Hematopoietic multipotent progenitor cell treated with erythropoietin and hydrocortisone succinate and interleukin-3 and kit ligand, for 6 days (in vitro differentiated cells): ENCODE measurements at places on chromosomes 2 and 18.

GRCh38 chr18:23977719-23978483 is 36.7 kb upstream of the TTC39C start:
- no peak for DNase-seq

- no peak for DNase-seq
Observed at GRCh38 chr2:124480958-124481357, 455.9 kb downstream of the CNTNAP5 start.

DNA sequence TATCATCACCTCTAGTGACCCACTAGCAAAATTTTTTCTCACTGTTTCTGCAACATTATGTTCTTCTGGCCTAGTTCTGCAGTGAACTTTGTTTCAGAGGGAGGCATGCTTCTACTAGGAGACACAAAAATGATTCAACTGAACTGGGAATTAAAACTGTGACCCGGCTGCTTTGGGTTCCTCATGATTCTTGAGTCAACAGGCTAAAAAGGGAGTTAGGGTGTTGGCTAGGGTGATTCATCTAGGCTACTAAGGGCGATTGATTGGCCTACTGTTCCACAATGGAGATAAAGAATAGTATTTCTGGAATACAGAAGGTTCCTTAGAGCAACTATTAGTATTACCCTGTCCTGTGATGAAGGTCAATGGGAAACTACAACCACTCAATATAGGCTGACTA is 179.5 kb downstream of the PPP1R1C start:
- DNase-seq, result no peak

- DNase-seq, result no peak
Observed at GRCh38 chr2:17326717-17327116, 191.5 kb downstream of the RAD51AP2 start.

DNA sequence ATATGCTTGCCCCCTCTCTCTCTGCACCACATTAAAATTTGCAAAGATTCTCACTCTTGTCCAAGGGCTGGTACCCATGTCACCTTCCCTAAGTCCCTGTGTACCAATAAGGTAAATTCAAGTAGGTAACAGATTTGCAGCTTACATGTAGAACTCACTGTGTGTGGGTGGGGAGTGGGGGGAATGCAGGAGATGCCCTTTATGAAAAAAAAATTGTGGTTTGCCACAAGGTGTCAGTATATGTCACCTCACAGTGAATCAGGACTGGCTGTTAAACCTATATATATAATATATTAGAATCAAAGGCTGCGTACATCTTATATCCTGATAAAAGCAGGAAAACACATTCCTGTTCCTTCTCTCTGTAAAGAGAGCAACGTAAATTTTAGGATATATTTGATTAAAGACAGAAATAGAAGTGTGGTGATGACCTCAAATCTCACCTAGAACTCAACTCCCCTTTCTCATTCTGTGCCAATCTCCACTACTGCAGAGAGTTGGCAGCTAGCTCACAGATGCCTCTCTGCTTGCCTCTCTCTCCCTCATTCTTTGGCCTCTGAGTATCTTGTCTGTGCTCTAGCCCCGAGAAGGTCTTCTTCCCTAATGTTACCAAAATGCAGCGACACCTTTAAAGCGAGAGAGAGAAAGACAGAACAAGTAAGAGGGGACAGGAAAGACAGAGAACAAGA is 536 bp downstream of the XDH start:
- DNase-seq, result peak; percentile 23

DNA sequence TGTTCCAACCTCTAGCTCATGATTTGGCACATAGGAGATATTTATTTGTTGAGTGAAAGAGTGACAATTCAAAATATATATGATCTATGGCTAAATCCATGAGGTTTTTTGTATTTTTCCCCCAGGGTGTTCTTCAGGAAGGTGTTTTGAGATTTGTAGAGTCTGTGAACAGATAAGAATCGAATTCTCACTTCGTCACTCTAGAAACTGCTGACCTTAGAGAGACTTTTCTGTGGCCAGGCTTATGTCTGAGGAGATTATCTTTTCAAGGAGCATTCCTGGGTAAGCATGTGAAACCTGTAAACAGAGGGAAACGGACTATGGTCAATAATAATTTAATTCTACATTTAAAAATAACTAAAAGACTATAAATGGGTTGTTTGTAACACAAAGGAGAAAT is 849 bp upstream of the ITGB6 start:
- no peak for DNase-seq

- no peak for DNase-seq
Observed at GRCh38 chr18:32583431-32583830, 112.7 kb upstream of the GAREM1 start.

- no peak for DNase-seq
Observed at GRCh38 chr2:3107567-3107966, 270.1 kb downstream of the EIPR1 start.

DNA sequence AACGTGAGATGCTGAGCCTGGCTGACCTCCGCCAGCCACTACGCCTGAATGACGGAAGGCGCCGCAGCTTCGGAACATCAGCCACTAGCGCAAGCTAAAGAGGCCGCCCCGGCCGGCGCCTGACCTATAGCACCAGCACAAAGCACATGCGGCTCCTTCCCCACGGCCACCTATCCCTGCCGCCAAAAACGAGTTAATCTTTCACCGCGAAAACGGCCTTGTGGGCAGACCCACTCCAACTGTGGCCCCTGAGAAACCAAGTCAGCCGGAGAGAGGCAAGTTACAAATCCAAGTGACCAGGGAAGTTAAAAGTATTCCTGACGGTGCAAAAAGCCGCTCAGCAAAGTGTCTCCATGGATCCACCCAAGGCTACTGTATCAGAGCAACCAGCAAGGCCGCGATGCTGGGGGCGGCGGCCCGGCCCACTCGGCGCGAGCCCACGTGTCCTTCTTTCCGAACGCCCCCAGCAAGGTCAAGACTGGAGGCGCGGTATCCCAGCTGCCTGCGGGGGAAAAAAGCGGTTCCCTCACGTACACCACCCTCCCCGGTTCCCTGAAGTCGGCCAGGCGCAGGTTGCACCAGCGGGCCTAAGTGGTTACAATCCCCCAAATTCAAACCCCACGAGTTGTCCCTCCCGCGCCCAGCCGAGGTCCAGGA is 575 bp downstream of the HSPD1 start:
- peak; percentile 71 for DNase-seq

- no peak for DNase-seq
Observed at GRCh38 chr2:120733238-120733932, 2.3 kb upstream of the GLI2 start.

GRCh38 chr2:75525434-75526310 is 35.1 kb downstream of the EVA1A start:
- no peak for DNase-seq

- DNase-seq, result no peak
Observed at GRCh38 chr2:149544692-149545091, 42.9 kb downstream of the MMADHC start.

GRCh38 chr2:148023861-148024260 is 3.0 kb downstream of the MBD5 start:
- peak; percentile 47 for DNase-seq

GRCh38 chr2:3254442-3254941 is 123.1 kb downstream of the EIPR1 start:
- DNase-seq, result no peak

DNA sequence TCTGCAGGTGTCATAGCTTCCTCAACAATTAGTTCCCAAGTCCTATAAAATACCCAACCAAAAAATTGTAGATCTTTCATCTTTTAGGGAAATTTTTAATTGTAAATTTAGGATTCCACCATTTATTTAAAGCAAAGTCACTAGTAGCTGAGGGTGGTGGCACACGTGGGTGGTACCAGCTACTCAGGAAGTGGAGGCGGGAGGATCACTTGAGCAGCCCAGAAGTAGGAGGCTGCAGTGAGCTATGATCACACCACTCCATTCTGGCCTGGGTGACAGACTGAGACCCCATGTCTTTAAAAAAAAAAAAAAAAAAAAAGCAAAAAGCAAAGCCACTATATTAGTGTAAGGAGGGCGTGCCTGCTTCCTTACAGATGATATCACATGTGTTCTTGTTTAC is 60.3 kb upstream of the GREB1L start:
- peak; percentile 11 for DNase-seq

DNA sequence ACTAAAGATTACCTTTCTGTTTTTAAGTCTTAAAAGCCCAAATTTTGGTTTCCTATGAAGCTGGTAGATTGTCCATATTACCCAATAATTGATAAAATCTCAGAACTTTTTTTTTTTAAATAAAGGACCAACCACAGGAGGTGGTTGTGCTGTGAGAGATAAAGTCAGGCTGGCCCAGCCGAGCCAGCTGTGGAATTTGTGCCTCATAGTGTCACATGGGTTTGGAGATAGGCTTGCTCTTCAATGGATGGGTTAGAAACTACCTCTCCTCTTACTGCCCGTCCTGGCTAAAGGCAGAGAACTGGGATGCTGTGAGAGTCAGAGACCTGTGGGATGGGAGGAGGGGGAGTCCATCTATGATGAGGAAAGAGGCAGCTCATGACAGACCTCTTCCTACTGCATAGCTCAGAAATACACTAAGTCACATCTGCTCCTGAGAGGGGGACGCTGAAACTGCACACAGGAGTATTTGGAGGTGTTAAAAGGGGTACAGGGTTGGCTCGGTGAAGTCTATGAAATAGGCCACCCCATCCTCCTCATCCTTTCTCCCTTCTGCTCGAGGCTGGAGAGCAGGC is 99.7 kb upstream of the MGAT4A start:
- DNase-seq, result peak; percentile 80

- DNase-seq, result no peak
Observed at GRCh38 chr18:45715212-45715780, 8.7 kb upstream of the SLC14A1 start.

- no peak for DNase-seq
Observed at GRCh38 chr2:190452433-190452832, 44.3 kb downstream of the MFSD6 start.

- DNase-seq, result peak; percentile 55
Observed at GRCh38 chr18:3248062-3248657, 559 bp downstream of the MYL12A start.

- no peak for DNase-seq
Observed at GRCh38 chr2:54691445-54692135, 31.9 kb upstream of the EML6 start.

- DNase-seq, result peak; percentile 54
Observed at GRCh38 chr2:48279344-48280090, 250.4 kb upstream of the STON1 start.

DNA sequence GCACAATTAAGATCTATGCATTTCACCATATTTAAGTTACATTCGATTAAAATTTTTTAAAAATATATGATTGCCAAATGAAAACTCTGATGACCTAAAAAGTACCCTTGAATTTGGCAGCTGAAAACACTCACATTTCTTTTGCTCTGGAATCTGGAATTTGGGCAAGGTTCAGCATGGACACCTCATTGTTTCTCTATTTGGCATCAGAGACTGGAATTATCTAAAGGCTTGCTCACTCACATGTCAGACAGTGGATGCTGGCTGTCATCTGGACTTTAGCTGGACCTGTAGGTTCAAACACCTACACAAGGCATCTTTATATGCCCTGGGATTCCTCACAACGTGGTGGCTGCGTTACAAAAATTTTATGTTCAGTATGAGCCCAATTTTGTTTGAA is 16.1 kb downstream of the MBOAT2 start:
- DNase-seq, result no peak

- no peak for DNase-seq
Observed at GRCh38 chr2:193349642-193350041, 1154.9 kb upstream of the TMEFF2 start.

DNA sequence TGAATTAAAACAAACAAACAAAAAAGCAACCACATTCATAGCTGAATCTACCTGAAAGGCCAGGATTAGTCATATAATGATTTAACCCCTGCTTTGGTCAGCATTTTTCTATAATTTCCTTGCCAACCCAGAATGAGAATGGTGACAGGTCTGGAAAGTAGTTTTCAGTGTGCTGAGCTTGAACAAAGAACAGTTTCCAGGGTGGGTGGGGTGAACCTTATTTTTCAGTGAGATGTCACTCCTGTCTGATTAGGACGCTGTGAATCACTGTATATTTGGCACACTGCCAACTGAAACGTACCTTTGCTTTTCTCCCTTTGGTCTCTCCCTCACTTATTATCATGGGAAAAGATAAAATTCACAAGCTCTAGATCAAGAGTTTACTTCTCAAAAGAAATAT is 35.0 kb upstream of the DSC1 start:
- DNase-seq, result no peak

DNA sequence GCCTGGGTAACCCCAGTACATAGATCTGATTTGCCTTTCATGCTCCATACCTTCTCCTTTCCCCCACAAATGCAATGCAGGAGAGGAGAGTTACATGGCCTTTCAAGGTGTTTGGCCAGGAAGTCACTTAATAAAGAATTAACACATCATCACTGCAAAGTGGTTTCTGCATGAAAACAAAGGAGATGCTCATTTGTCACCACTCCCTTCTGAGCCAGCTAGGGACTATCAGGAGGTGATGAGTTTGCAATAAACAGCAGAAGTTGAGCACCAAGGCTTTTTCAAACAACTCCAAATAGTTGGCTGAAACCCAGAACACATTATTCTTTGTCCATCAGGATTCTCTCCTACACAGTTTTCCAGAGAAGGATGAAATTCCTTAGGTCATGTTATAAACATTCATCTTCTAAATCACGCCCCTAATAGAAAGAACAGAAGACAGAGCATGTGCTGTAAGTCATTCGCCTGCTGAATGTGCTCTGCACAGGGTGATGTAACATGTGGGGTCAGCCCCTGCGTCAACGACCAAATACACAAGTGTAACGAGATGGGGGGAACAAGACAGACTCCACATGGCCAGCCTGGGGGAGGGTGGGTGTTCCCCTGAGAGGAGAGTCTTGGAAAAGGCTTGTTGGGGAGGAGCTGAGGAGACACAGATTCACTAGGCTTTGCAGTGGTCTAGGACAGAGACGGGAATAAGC is 87.3 kb upstream of the RMDN2 start:
- no peak for DNase-seq

- no peak for DNase-seq
Observed at GRCh38 chr18:41170346-41170745, 784.7 kb upstream of the PIK3C3 start.

DNA sequence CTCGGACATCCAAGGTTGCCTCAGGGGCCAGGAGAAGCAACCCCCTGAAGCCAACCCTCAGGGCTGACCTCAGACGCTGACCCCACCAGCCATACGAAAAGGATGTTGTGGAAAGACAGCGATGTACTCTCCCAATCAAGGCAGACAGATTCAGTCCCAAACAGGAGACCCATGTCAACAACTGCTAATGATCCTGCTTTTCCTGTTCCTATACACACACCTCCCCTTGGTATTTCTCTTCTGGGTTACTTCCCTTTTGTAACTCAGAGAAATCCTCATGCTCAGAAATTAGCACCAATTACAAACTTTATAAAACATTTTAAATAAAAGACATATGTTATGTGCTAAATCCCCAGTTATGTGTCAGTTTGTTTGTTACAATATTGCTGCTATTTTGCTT is 120.8 kb downstream of the PID1 start:
- no peak for DNase-seq
